ENCODE measurements at places on chromosomes 2 and 18.

DNA sequence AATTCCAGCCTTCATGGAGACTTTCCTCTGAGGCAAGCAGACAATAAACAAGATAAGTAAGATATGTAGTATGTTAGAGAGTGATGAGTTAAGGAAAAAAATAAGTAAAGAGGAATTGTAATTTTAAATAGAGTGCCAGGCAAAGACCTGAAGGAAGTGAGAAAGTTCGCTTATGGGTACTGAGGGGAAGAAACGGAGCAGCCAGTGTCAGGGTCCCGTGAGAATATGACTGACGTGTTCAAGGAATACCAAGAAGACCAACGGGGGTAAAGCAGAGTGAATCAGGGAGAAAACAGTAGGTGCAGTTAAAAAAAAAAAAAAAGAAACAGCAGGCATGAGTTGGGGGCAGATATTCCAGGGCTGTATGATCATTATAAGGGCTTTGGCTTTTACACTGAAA is 45.1 kb downstream of the ARHGEF33 start:
- no peak for DNase-seq

DNA sequence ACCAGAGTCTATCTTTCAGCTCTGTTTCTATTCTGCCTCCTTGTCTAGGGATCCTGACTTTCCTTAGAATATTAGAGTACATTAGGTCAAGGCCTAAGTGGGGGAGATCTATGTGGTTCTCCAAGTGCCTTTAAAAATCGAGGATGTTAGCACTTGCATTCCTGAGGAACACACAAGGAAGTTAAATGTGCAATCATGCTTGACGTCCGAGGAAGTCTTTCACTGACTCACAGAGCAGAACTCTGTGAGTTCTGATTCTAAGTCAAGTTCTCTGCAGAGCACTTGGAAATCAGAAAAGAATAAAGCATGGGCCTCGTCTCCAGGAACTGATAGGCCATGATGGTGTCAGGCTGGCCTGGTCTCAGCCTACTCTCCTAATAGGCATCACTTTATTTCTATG is 17.2 kb downstream of the FHOD3 start:
- no peak for DNase-seq

DNA sequence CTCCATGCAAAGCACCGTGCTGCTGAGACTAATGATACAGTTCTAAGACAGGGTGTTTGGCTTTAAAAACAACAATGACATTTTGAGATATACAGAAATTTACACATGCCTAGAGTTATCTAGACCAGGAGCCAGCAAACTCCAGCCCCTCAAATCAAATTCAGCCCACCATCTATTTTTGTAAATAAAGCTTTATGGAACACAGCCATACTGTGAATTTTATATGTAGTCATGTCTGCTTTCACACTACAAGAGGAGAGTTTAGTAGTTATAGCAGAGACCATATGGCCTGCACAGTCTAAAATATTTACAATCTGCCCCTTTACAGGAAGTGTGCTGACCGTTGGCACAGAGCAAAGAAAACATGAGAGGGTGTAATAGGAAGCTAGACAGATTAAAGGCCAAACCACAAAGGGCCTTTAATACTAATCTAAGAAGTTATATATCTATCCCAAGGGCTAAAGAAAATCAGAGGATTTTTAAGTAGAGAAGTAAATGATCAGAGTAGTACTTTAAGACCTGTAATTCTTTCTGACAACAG is 39.4 kb downstream of the NBAS start:
- no peak for DNase-seq

- DNase-seq: no peak
These were observed 1.1 kb downstream of the ITGAV start for GRCh38 chr2:186590759-186591505.

GRCh38 chr2:129255610-129256313 is 723.7 kb upstream of the RAB6C start:
- no peak for DNase-seq

DNA sequence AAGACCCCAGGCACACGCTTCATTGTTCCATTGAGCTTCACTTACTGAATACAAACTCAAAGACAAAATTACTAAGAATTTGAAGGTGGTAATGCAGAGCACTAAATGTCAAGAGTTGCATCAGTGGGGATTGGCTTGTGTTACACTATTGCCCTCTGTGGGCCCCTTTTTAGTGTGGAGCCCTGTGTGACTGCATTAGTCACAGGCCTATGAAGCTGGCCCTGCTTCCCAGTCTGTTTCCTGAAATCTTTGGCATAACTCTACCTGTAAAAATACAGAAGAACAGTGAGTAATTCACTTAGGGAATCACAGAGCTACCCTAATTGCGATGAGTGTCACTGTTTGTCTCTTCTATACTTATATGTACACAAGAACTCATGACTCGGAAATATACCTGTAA is 40.0 kb upstream of the STPG4 start:
- DNase-seq: no peak

GRCh38 chr18:5253910-5254309 is 41.6 kb downstream of the ZBTB14 start:
- no peak for DNase-seq

DNA sequence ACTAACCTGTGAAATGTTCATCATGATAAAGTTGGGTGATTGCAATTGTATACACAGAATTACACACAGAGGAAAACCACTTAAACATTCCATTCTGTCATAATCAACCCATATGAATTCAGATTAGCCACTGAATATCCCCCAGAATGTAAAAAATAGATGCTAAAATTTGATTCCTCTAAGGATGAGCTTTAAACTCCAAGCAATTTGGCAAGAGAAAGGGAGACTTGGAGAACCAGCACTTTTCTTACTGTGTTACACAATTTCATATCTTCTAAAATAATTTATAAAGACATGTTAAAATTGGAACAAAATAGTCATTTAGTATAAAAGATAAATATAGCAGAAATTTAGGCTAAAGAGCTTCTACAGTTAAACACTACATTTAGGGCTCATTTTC is 146.3 kb upstream of the LMAN1 start:
- DNase-seq: no peak

DNA sequence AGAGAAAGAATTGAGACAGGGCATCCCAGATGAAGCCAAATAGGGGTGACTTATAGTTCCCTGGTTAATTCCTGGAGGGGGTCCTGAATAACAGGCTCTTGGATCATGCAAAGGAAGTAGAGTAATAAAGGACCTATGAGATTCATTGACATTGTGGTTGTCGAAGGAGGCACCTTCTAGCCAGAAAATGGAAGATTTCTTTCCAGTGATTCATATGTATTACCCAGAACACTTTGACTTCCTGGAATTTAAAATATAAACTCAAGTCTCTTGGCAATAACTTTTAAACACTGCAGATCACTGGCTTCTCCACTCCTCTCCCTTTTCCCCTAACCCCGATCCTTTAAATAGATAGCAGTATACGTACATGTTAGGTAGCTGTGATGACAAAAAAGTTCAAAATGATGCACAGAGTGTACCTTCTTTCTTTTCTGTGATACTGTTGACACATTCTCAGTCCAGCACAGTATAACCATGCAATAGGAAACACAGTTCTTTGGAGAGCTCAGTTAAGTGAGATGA is 211.8 kb downstream of the LTBP1 start:
- DNase-seq: no peak

GRCh38 chr2:85248773-85249509 is 78.8 kb downstream of the TGOLN2 start:
- DNase-seq: no peak

DNA sequence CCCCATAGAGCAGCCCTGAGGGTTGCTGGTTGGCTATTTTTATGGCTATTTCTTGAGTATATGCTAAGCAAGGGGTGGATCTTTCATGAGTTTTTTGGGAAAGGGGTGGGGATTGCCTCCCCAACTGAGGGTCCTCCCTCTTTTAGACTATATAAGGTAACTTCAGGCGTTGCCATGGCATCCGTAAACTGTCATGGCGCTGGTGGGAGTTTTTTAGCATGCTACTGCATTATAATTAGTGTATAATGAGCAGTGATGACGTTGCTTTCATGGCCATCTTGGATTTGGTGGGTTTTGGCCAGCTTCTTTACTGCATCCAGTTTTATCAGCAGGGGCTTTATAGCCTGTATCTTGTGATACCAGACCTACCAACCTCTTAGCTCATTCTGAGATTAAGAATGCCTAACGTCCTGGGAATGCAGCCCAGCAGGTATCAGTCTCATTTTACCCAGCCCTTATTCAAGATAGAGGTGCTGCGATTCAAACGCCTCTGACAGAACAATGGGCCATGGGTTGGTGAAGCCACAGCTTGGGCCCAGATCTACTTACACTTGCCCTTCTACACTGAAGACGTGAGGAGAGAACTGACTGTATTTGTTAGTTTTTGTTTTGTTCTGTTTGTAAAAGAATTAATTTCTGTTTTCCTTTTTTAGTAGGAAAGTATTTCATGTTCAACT is 53.8 kb upstream of the TMEM163 start:
- no peak for DNase-seq

DNA sequence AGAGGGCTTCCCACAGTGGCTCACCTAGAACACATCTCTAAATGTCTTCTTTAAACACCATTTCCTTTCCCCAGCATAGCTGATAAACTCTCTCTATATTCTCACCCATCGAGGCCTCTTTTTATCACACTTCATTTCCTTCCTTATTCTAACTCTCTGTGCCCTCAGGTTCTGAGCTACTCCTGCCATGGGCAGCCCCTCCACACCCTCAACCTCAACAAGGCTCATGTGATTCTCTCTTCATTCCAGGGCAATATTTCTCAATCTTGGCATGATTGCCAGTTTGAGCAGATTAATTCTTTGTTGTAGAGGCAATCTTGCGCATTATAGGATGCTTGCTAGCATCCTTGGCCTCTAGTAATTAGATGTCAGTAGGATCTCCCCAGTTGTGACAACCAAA is 999.1 kb downstream of the TSN start:
- DNase-seq: no peak

GRCh38 chr2:159409116-159409800 is 122.8 kb upstream of the WDSUB1 start:
- no peak for DNase-seq

DNA sequence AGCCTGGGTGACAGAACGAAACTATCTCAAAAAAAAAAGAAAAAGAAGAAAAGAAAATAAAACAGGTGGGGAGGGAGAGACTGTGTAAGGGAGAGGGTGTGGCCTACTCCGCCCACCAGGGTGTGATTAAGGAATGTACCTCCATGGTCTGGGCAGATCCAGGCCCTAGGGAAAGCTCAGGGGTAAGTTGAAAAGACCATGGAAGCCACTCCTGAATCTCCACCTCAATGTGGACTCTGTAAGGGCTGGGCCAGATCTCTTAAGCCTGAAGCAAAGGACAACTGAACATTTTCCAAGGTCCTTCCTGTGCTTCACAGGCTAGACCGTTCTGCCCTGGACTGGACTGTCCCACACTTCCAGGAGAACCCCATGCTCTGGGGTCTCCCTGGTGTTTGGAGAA is 9.7 kb upstream of the ATG16L1 start:
- no peak for DNase-seq

- DNase-seq: no peak
These were observed 22.2 kb downstream of the NFE2L2 start for GRCh38 chr2:177242121-177242987.

- DNase-seq: no peak
These were observed 27.7 kb upstream of the SMCHD1 start for GRCh38 chr18:2627821-2628276.

- no peak for DNase-seq
These were observed 228.7 kb downstream of the HAUS1 start for GRCh38 chr18:46332921-46333341.

GRCh38 chr2:135985826-135986393 is 484 bp upstream of the DARS1 start:
- peak; percentile 80 for DNase-seq

GRCh38 chr2:181058378-181059269 is 78.2 kb downstream of the UBE2E3 start:
- DNase-seq: peak; percentile 3

DNA sequence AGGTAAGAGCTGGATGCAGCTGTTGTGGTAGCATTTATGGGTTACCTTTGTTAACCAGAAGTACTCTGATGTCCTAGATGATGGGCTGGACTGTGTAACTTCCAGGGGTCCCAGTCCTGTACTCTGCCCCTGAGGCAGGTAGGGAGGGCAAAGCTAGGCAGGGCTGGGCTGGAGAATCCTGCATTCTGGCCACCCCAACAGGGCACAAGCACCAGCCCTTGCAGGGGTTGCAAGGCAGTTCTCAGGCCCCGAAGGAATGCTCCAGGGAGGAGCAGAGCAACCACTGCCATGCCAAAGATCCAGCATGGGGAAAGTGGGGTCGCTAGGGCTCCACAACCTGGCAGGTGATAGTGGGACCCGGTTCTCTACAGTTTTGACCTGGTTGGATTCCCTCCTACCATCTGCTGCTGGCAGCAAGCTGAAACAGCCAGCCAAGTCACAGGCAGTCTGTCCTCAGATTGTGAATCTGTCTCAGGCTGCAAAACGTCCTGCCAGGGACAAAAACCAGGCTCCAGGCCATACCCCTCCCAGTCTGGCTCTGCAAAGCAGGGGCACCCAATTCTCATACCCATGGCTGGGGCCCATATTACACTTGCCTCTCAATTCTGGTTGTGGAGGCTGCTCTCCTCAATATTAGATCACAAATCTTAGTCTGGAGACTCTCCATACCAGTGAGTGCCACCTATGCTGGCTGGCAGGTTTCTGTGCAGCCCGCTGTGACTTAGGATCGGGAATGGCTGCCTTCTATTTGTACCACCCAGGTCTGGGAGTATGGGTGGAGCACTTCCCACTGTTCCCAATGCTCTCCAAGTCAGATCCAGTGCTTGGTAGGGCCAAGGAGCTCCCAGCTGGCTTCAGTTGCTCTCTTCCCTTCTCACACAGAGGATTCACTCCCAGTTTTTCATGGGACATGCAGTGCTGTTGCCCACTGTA is 61.1 kb downstream of the SMCHD1 start:
- DNase-seq: no peak

- DNase-seq: no peak
These were observed 636.5 kb downstream of the CNTNAP5 start for GRCh38 chr2:124661558-124661957.

DNA sequence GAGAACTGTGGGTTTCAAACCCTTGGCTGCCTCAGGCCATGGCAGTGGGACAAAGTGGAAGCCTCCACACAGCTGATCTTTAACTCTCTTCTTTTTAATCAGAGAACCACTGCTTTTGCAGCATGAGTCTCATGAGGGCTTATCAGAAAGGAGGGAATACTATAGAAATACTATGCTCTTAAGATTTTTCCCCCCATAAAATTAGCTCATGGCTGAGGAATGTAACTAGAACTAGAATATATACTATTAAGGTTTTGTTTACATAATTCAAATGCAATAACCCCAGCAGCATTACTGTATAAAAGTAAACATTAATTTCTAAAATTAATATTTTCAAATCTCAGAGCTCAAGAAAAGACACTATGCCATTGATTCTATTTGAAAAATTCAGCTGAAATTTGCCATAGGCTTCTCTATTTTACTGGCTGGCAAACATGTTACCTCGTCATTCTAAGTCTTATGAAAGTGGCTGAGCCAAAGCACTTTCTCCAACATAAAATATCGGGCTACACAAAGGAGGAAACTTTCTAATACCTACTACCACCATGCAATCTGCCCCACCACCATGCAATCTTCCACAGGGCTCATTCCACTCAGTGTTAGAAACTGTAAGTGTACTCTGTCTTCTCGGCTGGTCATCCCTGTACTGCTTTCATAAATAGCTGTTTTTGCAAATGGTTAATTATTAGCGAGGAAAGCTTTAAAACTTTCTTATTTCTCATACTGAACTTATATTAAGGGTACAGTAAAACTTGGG is 42.5 kb downstream of the WDR35 start:
- no peak for DNase-seq

All from NK-92 treated with Interleukin-12 subunit alpha and Interleukin-12 subunit beta, amount 100 ng/mL, for 24 hours (cell line).